ENCODE measurements at places on chromosomes 6 and 20.

DNA sequence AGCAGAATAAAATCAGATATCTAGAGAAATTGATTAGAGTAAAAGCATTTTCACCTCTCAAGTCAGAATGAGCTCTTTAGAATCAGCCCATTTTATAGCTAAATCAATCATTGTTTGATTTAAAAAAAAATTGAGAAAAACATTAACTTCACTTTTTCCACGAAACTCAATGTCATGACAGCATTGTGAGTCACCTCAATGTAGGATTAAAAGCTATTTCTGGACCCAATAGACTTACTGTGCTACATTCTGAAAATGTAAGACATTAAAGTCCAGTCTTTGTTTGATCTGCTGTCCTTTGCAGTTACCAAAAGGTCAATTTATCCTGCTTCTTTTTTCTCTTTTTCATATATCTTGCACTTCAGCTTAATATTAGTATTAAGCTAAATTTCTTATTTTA is 519.4 kb upstream of the ZNF337 start:
- no peak for DNase-seq

GRCh38 chr20:32201296-32201976 is 6.1 kb downstream of the PLAGL2 start:
- no peak for DNase-seq

GRCh38 chr6:19515939-19516338 is 321.2 kb upstream of the ID4 start:
- DNase-seq: no peak

DNA sequence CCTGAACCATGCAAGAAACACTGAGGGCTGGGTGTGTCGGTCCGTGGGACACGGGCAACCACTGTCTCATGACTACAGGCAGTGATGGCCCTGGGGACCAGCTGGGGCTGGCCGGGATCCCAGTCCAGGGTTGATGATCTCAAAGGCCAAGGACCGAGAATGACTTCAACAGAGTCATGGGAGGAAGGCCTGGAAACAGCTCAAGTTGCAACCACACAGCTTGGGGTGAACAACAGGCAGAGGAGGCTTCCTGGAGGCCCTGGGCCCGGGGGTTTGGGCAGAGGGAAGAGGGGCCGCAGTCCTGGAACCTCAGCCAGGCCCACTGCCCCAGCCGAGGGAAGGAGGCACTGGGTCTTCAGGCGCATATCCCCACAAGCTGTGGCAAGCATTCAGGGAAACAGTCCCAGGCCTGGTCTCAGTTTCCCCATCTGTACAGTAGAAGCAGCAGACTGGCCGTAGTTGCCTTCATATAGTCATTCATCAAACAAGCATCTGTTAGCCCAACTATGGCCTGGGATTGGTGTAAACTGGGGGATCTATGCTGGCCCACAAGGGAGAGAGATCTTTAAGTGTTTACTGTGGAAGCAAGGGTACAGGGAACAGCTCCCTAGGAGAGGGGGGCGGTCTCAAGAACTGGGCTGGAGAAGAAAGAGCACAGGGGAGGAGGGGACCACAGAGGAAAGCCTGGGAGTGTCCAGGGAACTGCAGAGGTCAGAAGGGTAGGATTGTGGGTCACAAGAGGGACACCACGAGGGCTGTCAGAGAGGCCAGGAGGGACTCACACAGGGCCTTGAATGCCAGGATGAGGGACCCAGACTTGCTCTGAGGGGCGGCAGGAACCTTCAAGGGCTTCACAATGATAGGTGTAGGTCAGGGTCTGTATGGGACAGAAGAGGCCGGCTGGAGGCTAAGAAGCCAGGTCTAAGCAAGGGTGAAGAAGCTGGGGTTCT is 2.1 kb downstream of the MYL9 start:
- DNase-seq: no peak

GRCh38 chr6:142523515-142524375 is 221.9 kb downstream of the ADGRG6 start:
- no peak for DNase-seq

DNA sequence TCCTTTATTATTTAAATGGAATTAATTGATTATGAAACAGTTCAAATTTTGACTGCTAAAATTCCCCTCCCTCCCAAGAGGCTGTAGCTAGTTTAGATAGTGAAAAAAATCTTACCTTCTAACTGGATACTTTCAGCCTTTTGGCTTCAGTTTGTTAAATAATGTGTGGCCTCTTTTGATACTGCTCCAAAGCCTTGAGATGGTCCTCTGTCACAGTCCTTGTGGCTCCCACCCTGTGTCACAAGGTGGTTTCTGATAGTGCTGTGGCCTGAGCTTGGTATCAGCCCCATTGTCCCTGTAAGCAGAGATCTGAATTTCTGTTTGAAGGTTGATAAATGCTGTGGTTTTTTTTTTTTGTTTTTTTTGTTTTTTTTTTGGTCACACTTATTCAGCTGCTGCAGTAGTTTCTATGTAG is 20.8 kb downstream of the PANK2 start:
- DNase-seq: no peak

- DNase-seq: no peak
Measured at GRCh38 chr6:165345700-165346099, 36.3 kb upstream of the C6orf118 start.

DNA sequence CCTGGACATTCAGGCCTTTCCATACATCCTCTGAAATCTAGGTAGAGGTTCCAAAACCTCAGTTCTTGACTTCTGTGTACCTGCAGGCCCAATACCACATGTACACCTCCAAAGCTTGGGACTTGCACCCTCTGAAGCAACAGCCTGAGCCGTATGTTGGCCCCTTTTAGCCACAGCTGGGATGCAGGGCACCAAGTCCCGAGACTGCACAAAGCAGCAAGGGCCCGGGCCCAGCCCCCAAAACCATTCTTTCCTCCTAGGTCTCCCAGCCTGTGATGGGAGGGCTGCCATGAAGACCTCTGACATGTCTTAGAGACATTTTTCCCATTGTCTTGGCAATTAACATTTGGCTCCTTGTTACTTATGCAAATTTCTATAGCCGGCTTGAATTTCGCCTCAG is 107.4 kb upstream of the FRMD1 start:
- no peak for DNase-seq

DNA sequence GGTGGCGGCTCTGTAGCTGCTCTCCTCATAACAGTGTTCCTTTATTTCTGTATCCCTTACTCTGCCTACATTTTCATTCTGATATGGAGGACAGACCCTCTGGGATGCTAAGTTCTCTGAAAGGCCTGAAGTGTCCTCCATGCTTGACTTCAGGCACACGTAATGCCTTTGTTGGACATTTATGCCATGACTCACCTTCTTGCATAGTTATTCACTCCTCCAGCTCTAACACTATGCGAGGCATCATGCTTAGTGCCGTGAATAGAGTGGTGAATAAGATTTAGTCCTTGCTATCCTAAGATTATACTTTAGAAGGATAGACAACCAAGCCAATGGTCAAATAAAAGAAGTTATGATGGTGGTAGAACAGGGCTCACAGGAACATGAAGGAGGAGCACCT is 760.9 kb upstream of the FLRT3 start:
- no peak for DNase-seq

DNA sequence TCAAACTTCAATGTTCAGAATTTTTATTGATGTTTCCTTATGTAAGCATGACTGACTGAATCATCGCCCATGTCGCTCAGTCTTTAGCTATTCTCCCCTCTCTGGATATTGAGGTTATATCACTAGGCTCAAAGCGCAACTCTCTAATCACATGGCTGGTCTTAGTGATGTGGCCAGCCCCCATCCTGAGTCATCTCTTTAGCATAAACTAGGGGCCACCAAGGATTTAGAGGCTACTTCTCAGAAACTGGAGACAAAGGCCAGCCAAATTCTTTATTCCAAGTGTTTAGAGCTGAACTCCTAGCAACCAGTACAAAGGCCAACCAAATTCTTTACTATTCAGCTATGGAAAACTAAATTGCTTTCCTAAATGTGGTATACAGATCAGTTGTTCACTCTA is 61.4 kb downstream of the FAM135A start:
- DNase-seq: no peak

DNA sequence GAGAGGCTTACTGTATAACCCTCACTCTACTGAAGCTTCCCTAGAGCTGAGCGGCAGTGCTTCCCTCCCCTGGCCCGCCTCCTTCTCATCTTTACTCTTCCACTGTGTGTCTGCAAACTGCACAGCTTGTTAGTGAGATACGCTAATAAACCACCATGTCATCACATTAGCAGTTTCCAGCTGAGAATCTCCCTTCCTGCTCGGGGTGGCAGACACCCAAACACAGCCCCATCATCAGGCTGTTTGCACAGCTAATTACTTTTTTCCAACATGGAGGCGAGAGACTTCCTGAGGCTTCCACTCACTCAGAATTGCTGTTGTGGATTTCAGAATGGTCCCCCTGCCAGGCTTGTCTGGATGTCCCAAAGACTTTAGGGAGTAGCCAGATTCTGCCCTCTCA is 444.9 kb upstream of the SULF2 start:
- DNase-seq: no peak

GRCh38 chr6:13581700-13582229 is 7.4 kb downstream of the SIRT5 start:
- DNase-seq: no peak

- DNase-seq: no peak
Measured at GRCh38 chr6:159259441-159260125, 90.4 kb downstream of the FNDC1 start.

GRCh38 chr6:34867484-34867883 is 20.4 kb downstream of the TAF11 start:
- DNase-seq: no peak

DNA sequence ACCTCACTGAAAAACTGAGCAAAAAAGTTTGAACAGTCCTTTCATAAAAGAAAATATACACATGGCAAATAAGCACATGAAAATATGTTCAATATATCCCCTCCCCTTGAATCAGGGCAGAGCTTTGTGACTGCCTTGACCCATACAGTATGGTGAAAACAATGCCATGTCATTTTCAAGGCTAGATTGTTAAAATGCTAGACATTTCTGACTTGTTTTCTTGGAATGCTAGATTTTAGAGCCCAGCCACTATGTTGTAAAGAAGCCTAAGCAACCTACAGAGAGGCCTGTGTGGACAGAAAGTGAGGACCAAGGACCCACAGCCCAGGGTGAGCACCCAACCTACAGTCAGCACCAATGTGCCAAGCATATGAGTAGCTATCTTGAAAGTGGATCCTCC is 17.1 kb upstream of the ASF1A start:
- DNase-seq: no peak

- DNase-seq: no peak
Measured at GRCh38 chr6:33075208-33075567, 602 bp upstream of the HLA-DPB1 start.

DNA sequence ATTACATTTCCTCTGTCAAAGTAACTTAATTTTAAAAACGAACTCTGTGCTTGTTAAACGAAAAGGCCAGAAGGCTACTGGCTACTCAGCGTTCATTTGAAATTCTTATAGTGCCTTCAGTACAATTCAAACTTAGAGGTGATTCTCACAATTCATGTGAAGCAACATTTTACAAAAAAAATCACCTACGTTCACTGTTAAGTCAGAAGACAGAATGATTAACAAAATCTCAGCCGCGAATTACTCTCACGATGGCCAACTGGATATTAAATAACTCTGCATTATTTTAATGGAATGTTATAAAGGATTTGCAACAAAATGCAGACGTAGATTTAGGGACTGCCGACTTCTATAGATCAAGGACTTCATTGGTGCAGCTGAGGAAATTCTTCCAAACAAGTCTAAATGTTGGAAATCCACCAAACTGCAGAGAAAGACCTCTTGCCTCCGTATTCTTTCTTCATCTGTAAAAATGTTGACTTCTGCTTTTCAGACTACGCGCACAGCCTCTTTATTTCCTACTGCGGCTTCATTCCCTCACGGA is 1.6 kb upstream of the QKI start:
- no peak for DNase-seq

- DNase-seq: no peak
Measured at GRCh38 chr6:73367761-73368355, 1.8 kb downstream of the OOEP start.

DNA sequence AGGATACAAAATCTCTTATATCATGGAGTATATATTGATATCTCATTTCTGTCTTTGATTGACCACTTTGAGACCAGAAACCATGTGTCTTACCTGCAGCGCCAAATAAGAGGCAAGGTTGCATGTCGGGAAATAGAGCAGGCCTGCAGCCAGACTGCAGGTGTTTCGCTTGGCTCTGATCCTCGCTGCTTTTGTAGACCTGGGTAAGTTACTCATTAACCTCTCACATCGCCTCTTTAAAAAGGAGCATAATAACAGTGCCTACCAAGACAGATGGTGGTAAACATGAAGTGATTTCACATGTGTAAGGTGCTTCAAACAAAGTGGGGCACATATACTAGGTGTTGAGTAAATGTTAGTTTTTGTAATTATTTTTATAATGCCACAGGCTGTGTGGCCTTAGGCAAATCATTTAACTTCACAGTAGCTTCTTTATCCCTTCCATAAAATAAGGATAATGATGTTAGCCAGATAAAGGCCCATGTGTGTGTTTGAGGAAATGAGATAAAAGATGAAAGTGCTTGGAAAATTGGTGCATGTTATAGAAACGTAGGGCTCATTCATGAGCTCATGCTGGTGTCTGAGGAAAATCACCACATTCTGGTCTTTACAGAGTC is 248.8 kb upstream of the MAP3K7 start:
- DNase-seq: no peak
